ENCODE measurements at places on chromosomes 16 and 17. TPM values are rescaled to one million over a fixed set of nuclear protein-coding genes. Genes with fewer than 3 reads are reported as not detected.

DOC2A gene
- 4.5 TPM for total RNA-seq

DNA sequence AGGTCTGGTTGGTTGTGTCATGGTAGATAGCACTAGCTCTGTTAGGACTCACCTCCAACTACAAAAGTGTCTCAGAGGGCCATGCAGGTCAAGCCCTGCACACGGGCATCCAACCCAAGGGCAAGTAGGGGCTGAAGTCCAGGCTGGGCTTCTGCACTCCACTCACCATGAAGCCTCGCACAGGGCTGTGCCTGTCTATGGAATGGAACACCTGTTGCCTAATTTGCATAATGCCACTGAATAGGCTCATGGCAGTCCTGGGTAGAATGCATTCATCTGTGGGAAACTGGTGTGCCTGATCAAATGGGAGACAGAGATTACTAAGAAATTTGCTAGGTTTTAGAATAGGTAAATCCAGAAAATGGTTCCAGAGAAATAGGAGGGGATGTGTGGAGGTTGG is 8.0 kb upstream of the AKAP1 start:
- DNase-seq = no peak
- no peaks in the 10 kb centered on the region for H3K36me3 ChIP-seq
- H3K27me3 ChIP-seq = no peaks in the 10 kb centered on the region
- H3K4me1 ChIP-seq = no peaks in the 10 kb centered on the region
- no peak overlapping the region for H3K27ac ChIP-seq
- no peak overlapping the region for H3K4me3 ChIP-seq

DNA sequence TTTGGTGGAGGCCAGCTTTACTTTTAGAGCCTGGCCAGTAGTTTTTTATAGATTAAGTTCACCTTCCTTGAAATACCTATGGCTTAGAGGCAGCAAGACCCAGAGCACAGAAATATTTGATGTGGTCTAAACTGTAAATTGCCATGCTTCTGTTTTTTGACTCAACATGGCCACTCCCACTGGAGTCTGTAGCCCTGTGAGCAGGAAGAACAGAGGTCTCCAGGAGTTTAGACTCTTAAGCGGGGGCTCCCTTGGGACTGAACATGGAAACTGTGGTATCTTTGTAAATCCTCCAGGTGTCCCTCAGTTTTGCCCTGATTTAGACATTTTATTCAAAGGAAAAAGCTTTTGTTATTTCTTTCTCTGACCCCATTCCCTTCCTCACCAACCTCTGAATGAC is 145.6 kb downstream of the FTO start:
- DNase-seq = no peak
- H3K27ac ChIP-seq = peak overlapping the region; percentile 76
- H3K4me3 ChIP-seq = no peak overlapping the region
- no peaks in the 10 kb centered on the region for H3K36me3 ChIP-seq

- no peaks in the 10 kb centered on the region for H3K36me3 ChIP-seq
- DNase-seq = no peak
- no peak overlapping the region for H3K4me3 ChIP-seq
- H3K27me3 ChIP-seq = no peaks in the 10 kb centered on the region
- no peak overlapping the region for H3K27ac ChIP-seq
These were observed 816.2 kb upstream of the SOX9 start for GRCh38 chr17:71304498-71305158.

OR1A1 gene
- total RNA-seq = not detected

CLEC18B gene
- total RNA-seq = 0.36 TPM

KRTAP4-9 gene
- not detected for total RNA-seq

Measured in Caco-2 (cell line).